PC-3 (cell line): ENCODE measurements at places on chromosomes 4 and X.

- DNase-seq: no peak
Observed at GRCh38 chr4:74953647-74954046, 20.7 kb downstream of the PARM1 start.

DNA sequence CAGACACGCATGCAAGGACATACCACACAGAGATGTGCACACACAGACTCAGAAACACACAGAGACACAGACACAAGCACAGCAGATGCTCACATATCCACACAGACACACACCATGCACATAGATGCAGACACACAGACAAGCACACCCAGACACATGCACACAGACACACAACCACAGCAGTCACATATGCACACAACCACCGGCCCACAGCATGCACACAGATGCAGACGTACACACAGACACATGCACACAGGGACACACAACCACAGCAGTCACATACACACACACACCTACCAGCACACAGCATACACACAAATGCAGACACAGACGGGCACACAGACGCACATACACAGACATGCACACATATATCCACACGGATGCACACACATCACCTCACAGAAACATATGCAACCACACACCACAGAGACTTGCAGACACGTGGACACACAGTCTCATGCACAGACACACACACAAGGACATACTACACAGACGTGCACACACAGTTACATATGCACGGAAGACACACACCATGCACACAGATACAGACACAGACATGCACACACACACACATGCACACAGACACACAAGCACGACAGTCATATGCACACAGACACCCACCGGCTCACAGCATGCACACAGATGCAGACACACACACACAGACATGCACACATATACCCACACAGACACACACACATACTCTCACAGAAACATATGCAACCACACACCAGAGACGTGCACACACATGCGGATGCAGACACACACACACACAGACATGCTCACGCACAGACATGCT is 25.2 kb upstream of the SLC25A6 start:
- DNase-seq: no peak

- DNase-seq: no peak
Observed at GRCh38 chr4:67394879-67395278, 150.4 kb downstream of the CENPC start.

- no peak for DNase-seq
Observed at GRCh38 chr4:24674279-24674678, 89.9 kb upstream of the DHX15 start.

GRCh38 chrX:42460706-42461105 is 317.3 kb downstream of the PPP1R2C start:
- no peak for DNase-seq
